ENCODE measurements at places on chromosomes 6 and 20.

GRCh38 chr20:4813863-4814695, 92.4 kb downstream of the PRND start:
- peak overlapping the region; percentile 26 for H3K4me3 ChIP-seq
- H3K27me3 ChIP-seq: no peaks in the 10 kb centered on the region
- peak overlapping the region; percentile 56 for H3K27ac ChIP-seq
- DNase-seq: peak; percentile 31
- H3K36me3 ChIP-seq: no peaks in the 10 kb centered on the region
- peaks cover 13% of the 10 kb centered on the region for H3K4me1 ChIP-seq

- H3K36me3 ChIP-seq: no peaks in the 10 kb centered on the region
- no peaks in the 10 kb centered on the region for H3K4me1 ChIP-seq
- no peak overlapping the region for H3K4me3 ChIP-seq
- DNase-seq: no peak
Observed at GRCh38 chr20:12723811-12724210, 285.0 kb upstream of the SPTLC3 start.

DNA sequence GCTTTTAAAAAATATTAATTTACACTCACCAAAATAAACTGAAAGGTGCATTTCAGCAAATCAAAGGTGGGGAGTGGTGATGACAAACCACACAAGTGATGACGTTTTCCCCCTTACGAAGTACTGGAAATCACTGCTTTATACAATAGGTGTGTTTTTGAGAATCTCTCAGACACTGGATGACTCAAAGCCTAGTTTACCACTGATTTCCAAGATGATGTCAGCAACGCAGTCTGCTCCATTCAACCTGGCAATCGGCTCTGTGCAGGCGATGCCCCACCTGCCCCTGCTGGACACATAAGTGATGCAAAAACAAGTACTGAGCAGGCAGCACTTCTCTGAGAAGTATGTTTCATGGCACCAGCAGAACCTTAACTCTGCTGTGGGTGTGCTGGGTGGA, 114.4 kb downstream of the SOD2 start:
- no peaks in the 10 kb centered on the region for H3K4me1 ChIP-seq
- H3K4me3 ChIP-seq: no peak overlapping the region
- H3K27me3 ChIP-seq: no peaks in the 10 kb centered on the region
- DNase-seq: no peak
- H3K36me3 ChIP-seq: no peaks in the 10 kb centered on the region
- no peak overlapping the region for H3K27ac ChIP-seq

GRCh38 chr6:44410363-44410762, 22.9 kb downstream of the CDC5L start:
- no peak for DNase-seq
- H3K36me3 ChIP-seq: peaks cover 31% of the 10 kb centered on the region
- H3K4me3 ChIP-seq: no peak overlapping the region
- H3K27me3 ChIP-seq: no peaks in the 10 kb centered on the region
- no peak overlapping the region for H3K27ac ChIP-seq
- no peaks in the 10 kb centered on the region for H3K4me1 ChIP-seq

DNA sequence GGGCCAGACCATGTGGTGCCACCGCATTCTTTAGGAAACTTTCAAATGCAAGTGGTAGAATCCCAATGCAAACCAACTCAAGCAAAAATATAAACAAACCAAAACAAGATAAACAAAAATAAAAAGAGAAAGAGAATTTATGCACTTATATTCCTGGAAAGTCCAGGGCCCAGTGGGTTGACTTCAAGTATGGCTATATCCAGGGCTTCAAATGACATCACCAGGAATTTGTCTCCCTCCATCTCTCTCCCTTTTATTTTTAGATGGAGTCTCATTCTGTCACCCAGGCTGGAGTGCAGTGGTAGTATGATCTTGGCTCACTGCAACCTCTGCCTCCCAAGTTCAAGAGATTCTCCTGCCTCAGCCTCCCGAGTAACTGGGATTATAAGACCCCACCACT, 56.1 kb upstream of the PNRC1 start:
- peaks cover 32% of the 10 kb centered on the region for H3K4me1 ChIP-seq
- H3K27me3 ChIP-seq: no peaks in the 10 kb centered on the region
- H3K27ac ChIP-seq: peak overlapping the region; percentile 80
- H3K4me3 ChIP-seq: no peak overlapping the region
- H3K36me3 ChIP-seq: no peaks in the 10 kb centered on the region
- no peak for DNase-seq

DNA sequence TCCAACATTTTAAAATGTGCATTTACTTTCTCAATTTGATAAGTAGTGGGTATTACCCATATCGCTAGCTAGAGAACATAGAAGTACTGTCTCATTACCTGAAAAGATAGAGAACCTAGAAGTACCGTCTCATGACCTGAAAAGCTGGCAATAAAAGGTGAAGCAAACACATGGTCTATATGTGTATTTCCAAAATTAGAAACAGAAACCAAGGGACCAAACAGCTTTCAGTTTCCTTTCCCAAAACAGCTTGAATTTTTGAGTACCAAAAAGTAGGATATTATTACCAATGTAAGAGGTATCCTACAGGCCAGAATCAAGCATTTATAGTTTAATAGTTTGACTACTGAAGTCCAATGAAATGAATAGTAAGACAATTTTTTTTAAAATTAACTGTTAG, 77.2 kb downstream of the KIF13A start:
- H3K4me3 ChIP-seq: no peak overlapping the region
- no peaks in the 10 kb centered on the region for H3K36me3 ChIP-seq

- DNase-seq: no peak
- no peaks in the 10 kb centered on the region for H3K36me3 ChIP-seq
- peaks cover 40% of the 10 kb centered on the region for H3K27me3 ChIP-seq
- H3K4me1 ChIP-seq: peaks cover 18% of the 10 kb centered on the region
- H3K4me3 ChIP-seq: no peak overlapping the region
Observed at GRCh38 chr20:51223183-51223720, 200.3 kb upstream of the KCNG1 start.

DNA sequence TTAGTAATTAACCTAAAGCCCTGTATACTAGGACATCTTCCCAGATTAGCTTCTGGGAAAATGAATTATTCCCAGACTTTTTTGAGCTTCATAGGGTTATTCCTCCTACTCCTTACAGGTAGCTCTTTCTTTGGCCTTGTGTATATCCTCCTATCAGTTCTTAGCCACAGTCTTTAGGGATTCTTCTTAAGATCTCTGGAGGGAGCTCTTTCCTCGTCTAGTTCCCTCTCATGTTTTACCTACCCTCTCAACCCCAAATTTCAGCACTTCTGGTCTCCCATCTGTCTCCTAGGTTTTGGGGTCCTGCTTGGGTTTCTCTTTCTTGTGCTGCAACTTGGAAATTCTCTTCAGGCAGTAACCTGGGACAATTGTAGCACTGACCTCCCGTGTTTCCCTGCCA, 46.4 kb upstream of the SLC35B3 start:
- no peaks in the 10 kb centered on the region for H3K4me1 ChIP-seq
- DNase-seq: no peak
- H3K27me3 ChIP-seq: no peaks in the 10 kb centered on the region
- no peak overlapping the region for H3K27ac ChIP-seq
- H3K36me3 ChIP-seq: no peaks in the 10 kb centered on the region

- DNase-seq: no peak
- H3K36me3 ChIP-seq: no peaks in the 10 kb centered on the region
- H3K4me3 ChIP-seq: no peak overlapping the region
Observed at GRCh38 chr6:112485827-112486212, 138.7 kb downstream of the RFPL4B start.

DNA sequence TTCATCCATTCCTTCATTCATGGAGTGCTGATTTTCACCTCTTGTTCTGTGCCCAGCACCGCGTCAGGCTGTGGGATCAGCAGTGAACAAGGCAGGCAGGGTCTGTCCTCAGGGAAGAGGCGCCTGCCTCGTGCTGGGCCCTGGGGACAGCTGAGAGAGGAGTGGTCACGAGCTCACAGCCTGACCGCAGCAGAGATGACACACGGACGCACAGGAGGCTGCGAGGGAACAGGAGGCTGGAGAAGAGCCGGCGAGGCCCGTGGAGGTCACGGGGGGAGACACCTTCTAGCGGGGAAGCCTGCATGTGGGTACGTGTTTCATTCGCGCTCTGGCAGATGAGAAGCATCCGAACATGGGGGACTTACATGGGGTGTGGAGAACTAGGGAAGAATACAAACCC, 27.5 kb downstream of the PXDC1 start:
- no peak overlapping the region for H3K27ac ChIP-seq
- H3K4me1 ChIP-seq: no peaks in the 10 kb centered on the region
- H3K36me3 ChIP-seq: peaks cover 76% of the 10 kb centered on the region
- no peak for DNase-seq
- H3K27me3 ChIP-seq: no peaks in the 10 kb centered on the region

GRCh38 chr20:17568972-17569521, 828 bp upstream of the DSTN start:
- peak overlapping the region; percentile 97 for H3K4me3 ChIP-seq
- no peak for DNase-seq
- H3K27me3 ChIP-seq: no peaks in the 10 kb centered on the region
- peaks cover 34% of the 10 kb centered on the region for H3K4me1 ChIP-seq
- H3K27ac ChIP-seq: peak overlapping the region; percentile 100

Measured in esophagus squamous epithelium (tissue), 5 donors.